ENCODE measurements at places on chromosomes 6 and 20.

DNA sequence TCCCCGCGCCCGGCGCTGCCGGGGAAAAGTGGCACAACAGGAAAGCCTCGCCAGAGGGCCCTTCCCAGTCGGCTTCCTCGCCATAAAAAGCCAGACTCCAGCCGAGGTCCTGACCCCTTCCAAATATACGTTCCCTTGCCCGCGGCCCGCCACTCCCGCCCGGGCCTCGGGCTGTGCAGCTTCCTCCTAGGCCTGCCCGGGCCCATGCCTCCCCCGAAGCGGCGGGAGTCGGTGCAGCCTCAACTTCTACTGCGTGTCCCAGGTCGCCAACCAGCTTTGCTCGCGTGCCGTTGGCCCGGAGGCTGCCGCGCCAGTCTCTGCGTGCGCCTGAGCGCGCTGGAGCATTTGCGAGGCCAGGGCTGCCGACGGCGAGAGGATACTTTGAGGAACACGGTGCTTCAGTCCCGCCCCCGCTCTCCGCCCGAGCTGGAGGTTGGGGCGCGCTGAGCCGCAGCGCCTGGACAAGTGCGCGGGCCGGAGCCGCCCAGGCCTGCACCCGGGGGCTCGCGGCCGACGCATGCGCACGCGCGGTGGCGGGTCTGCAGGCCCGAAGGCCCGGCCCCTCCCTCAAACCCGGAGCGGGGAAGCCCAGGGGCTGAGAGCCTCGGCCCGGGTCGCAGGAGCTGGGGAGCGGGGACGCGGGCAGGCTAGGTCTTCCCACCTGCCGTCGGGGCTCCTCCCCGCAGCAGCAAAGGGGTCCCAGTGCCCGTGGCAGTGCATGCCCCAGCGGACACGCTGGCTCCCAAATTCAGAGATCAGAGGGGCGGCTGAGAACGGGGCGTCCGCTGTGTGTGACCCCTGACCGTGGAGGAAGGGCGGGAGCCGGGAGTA, 10.2 kb downstream of the FOXC1 start:
- peak overlapping the region; percentile 60 for H3K4me3 ChIP-seq
- no peak for DNase-seq
- no peak overlapping the region for H3K27ac ChIP-seq
- H3K36me3 ChIP-seq: no peaks in the 10 kb centered on the region
- H3K4me1 ChIP-seq: peaks cover 28% of the 10 kb centered on the region
- no peaks in the 10 kb centered on the region for H3K27me3 ChIP-seq

GRCh38 chr6:166751051-166751595, 124.1 kb upstream of the RPS6KA2 start:
- no peak for DNase-seq
- H3K27ac ChIP-seq: no peak overlapping the region
- no peaks in the 10 kb centered on the region for H3K4me1 ChIP-seq
- no peaks in the 10 kb centered on the region for H3K36me3 ChIP-seq
- no peak overlapping the region for H3K4me3 ChIP-seq

DNA sequence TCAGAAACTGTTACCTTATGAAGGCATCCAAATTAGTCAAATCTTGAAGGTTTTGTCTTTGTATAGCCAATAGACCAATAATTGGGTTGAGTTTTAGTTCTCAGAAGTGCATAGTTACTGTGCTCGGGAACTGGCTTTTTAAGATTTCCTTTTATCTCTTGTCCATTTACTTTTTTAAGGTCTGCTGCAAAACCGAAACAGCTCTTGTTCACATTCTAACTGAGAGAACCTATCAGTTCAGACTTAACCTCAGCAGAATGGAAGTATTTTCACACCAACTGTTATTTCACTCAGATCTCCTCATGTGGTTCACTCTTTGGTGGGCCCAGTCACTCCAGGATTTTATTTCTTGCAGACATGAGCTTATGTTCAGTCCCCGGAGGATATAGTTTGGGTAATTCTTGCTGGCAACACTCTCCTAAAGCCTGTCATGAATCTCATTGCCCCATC, 55.5 kb downstream of the TPBG start:
- no peak for DNase-seq
- H3K27me3 ChIP-seq: no peaks in the 10 kb centered on the region
- H3K36me3 ChIP-seq: no peaks in the 10 kb centered on the region
- H3K4me3 ChIP-seq: no peak overlapping the region

- H3K4me1 ChIP-seq: no peaks in the 10 kb centered on the region
- no peak overlapping the region for H3K4me3 ChIP-seq
- no peak overlapping the region for H3K27ac ChIP-seq
- no peaks in the 10 kb centered on the region for H3K36me3 ChIP-seq
These were observed 64.9 kb upstream of the TAB2 start for GRCh38 chr6:149252622-149253021.

DNA sequence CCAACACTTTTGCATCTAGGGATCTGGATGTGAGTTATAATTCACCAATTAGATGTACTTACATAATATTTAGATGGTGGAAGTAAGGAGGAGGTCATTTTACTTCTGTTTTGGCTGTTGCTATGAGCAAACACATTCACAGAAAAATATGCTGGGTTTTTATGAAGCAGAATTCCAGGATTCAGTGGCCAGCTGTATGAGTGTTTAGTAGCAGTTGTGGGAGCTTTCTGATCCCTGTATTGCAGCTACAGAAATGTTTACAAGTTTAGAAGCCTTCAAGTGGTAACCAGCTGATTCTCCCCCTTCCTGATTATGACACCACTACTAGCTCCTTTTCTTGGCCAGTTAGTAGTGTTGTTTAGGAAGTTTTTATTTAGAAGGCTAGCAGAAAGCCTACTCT, 177.0 kb downstream of the TENT5A start:
- no peak for DNase-seq
- no peaks in the 10 kb centered on the region for H3K27me3 ChIP-seq
- H3K36me3 ChIP-seq: no peaks in the 10 kb centered on the region
- no peak overlapping the region for H3K27ac ChIP-seq

GRCh38 chr6:138815797-138816528, 20.1 kb downstream of the ECT2L start:
- no peaks in the 10 kb centered on the region for H3K27me3 ChIP-seq
- H3K36me3 ChIP-seq: no peaks in the 10 kb centered on the region
- H3K4me1 ChIP-seq: peaks cover 59% of the 10 kb centered on the region
- no peak overlapping the region for H3K4me3 ChIP-seq

DNA sequence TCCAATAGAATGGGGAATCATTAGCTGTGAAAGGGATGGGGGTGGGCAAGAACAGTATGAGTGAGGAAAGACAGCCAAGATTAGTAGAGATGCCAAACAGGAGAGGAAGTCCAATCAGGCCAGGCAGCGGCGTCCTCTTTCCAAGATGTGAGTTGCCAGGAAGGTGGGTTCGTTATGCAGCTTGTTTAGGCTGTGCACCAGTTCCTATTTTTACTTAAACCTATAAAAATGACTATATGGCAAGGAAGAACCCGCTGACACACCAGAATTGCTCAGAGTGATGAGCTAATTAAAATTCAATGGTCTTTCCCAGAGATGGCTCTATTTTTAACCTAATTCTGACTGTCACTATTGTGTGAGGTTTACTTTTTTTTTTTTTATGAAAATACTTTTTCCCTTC, 88.2 kb downstream of the SLC22A23 start:
- H3K36me3 ChIP-seq: peaks cover 2% of the 10 kb centered on the region
- peaks cover 57% of the 10 kb centered on the region for H3K4me1 ChIP-seq
- no peak for DNase-seq
- no peaks in the 10 kb centered on the region for H3K27me3 ChIP-seq
- no peak overlapping the region for H3K27ac ChIP-seq
- H3K4me3 ChIP-seq: no peak overlapping the region

GRCh38 chr6:34027445-34027936, 118.4 kb downstream of the GRM4 start:
- H3K4me3 ChIP-seq: no peak overlapping the region
- H3K27me3 ChIP-seq: no peaks in the 10 kb centered on the region
- H3K36me3 ChIP-seq: no peaks in the 10 kb centered on the region

DNA sequence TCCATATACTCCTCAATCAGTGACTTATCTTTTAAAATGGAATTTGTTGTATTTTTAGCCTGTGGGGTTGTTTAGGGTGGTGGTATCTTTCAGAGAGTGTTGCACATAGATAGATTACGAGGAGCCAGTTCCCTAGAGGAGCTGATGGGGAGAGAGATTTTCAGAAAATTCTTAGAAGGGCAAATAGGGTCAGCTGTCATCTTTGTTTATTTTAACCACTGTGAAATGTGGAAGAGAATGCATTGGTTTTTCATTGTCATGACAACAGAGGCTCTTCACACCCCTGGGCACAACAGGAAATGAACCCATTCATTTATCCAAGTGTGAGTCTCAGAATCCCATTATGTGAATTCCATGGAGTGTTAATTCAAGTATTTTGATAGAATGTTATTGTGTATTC, 188.4 kb downstream of the JARID2 start:
- DNase-seq: no peak
- no peak overlapping the region for H3K27ac ChIP-seq
- peaks cover 93% of the 10 kb centered on the region for H3K4me1 ChIP-seq
- H3K4me3 ChIP-seq: no peak overlapping the region
- H3K27me3 ChIP-seq: no peaks in the 10 kb centered on the region

- no peak overlapping the region for H3K4me3 ChIP-seq
- no peak for DNase-seq
- H3K36me3 ChIP-seq: no peaks in the 10 kb centered on the region
- H3K27me3 ChIP-seq: no peaks in the 10 kb centered on the region
- H3K4me1 ChIP-seq: peaks cover 5% of the 10 kb centered on the region
These were observed 137.3 kb upstream of the PDE10A start for GRCh38 chr6:165800337-165800736.

DNA sequence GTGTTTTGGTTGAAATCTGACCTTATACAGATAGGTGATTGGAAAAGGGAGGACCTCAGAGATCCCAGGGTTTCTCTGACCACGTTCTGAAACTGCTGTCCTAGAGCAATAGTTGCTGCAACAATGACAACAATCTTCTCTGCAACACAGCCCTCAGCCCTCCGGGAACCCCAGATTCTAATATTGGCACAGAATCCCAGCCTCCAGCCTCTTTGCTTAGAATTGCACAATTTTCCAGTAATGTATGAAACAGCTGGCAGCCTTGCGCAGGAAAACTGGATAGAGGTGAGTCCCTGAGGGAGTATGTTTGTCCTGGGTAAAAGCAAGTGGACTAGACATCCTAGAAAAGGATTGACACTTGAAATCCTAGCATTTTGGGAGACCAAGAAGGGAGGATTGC, 30.4 kb upstream of the PNRC1 start:
- H3K27me3 ChIP-seq: no peaks in the 10 kb centered on the region
- H3K36me3 ChIP-seq: no peaks in the 10 kb centered on the region
- no peak overlapping the region for H3K27ac ChIP-seq
- peaks cover 20% of the 10 kb centered on the region for H3K4me1 ChIP-seq

DNA sequence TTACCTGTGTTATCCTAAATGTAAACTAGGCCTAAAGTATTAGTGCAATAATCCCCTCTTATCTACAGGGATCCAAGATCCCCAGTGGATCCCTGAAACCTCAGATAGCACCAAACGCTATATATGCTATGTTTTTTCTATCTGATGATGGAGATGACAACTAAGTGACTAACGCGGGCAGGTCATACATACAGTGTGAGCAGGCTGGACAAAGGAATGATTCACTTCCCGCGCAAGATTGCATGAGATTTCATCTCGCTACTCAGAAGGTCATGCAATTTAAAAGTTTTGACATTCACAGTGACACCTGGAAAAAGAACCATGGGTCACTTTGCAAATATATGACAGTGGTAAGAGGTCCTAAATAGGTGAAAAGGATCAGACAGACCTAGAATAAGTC, 875.9 kb downstream of the HACE1 start:
- H3K27ac ChIP-seq: no peak overlapping the region
- H3K4me3 ChIP-seq: no peak overlapping the region
- H3K36me3 ChIP-seq: no peaks in the 10 kb centered on the region
- no peaks in the 10 kb centered on the region for H3K4me1 ChIP-seq
- DNase-seq: no peak

DNA sequence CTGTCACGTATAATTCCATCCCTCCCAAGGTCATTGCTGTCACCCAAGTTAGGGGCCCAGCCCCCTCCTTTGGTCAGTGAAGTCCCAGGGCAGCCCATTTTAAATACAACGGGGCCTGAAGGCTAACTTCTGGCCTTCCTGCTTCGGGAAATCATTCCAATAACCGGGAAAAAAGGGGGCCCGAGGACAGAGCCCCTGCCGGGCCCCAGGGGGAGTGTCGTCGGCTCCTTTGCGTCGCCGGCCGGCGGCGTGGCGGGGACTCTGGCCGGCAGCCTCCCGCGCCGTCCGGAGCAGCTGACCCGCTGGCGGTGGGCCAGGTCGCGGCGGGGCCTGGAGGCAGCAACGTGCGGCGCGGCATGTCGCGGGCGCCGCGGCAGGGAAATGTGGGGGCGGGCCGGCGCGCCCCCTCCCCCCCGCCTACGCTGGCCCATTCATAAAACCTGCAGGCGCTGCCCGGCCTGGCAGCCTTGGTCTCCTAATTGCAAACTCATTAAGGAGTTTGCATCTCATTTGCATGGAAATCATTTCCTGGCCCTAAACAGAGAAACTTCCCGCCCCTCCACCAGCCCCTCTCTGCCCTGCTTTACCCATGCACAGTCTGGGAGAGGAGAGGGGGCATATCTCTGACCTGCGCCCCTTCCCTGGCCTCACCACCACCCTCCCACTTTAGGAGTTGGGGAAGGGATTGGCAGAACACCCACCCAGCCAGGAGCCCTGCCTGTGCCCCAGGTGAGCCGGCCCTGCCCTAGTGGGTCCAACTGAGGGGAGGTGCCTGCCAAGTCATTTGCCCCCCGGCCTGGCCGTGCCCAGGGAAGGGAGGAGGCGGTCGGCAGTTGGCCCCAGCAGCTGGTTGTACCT, 50.7 kb downstream of the MRPL14 start:
- H3K4me1 ChIP-seq: peaks cover 44% of the 10 kb centered on the region
- H3K27ac ChIP-seq: no peak overlapping the region
- no peak for DNase-seq
- peak overlapping the region; percentile 12 for H3K4me3 ChIP-seq

DNA sequence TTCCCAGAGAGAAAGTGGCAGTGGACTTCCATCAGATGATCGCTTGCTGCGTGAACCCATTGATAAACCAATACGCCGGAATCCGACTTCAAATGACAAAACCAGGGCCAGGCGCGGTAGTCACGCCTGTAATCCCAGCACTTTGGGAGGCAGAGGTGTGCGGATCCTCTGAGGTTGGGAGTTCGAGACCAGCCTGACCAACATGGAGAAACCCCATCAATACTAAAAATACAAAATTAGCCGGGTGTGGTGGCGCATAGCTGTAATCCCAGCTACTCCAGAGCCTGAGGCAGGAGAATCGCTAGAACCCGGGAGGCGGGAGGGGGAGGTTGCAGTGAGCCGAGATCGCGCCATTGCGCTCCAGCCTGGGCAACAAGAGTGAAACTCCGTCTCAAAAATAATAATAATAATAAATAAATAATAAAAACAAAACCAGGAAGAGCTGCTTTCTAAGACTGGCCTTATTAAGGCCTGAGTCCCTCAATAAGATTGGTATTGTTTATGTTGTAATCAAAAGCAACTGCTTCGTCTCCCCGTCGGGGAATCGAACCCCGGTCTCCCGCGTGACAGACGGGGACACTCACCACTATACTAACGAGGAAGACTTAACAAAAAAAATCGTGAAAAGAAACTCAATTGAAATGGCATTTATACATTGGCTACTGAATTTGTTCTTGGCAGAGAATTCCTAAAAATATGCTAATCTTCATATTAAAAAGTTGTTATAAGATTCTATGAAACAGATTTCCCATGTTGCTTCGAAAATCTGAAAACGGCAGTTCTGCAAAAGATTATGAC, 110.2 kb upstream of the ZNF184 start:
- peaks cover 5% of the 10 kb centered on the region for H3K27me3 ChIP-seq
- DNase-seq: no peak
- no peaks in the 10 kb centered on the region for H3K4me1 ChIP-seq
- no peak overlapping the region for H3K4me3 ChIP-seq
- no peak overlapping the region for H3K27ac ChIP-seq
